Stimulated activated CD4-positive, alpha-beta T cell treated with anti-CD3 and anti-CD28 coated beads, TNF-alpha, amount 100 ng/mL, for 1 hour (primary cell): ENCODE measurements at places on chromosomes 2 and 18.

GRCh38 chr2:6139142-6139541 is 447.0 kb downstream of the SOX11 start:
- DNase-seq = no peak

GRCh38 chr2:71536226-71536671 is 82.9 kb downstream of the DYSF start:
- DNase-seq = no peak

DNA sequence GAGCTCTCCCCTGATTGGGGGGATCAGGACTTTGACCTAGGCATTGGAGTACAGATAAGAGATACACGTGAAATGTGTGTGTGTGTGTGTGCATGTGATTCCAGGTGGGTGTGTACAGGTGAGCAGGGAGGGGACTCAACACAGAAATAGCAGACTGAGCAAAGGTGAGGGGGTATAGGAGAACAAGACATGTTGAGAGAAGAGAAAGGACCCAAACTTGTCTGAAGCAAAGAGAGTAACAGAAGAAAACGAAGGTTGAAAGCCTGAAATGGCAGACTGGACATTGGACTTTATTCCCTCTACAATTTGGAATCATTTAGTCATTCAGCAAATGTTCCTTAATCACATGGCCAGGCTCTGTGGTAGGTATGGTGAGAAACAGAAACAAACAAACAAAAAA is 23.3 kb downstream of the MRO start:
- no peak for DNase-seq

DNA sequence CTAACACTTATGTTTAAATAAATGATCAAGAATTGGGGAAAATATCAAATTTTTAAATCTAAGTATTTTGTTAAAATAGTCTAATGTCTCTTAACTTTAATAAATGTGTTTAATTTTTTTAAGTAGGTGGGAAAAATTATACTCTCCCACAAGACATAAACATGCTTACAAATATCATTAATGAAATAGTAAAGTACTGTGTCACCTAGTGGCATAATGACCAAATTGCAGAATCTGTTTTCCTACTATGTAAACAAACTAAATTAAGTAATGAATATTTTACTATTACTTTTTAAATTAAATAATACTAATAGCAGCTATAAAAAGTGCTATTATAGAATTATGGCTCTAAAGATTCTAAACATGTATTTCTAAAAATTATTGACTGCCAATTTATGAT is 52.0 kb upstream of the CHAC2 start:
- DNase-seq = no peak

- no peak for DNase-seq
These were observed 24.1 kb upstream of the NMUR1 start for GRCh38 chr2:231554327-231554726.
